ENCODE measurements at places on chromosomes 2 and 18. TPM values are rescaled to one million over a fixed set of nuclear protein-coding genes. Genes with fewer than 3 reads are reported as not detected.

GRCh38 chr2:43609290-43609918 is 13.6 kb upstream of the THADA start:
- peak; percentile 72 for ATAC-seq
- no peak overlapping the region for H3K4me3 ChIP-seq
- no peaks in the 10 kb centered on the region for H3K36me3 ChIP-seq
- H3K27ac ChIP-seq, result no peak overlapping the region

DNA sequence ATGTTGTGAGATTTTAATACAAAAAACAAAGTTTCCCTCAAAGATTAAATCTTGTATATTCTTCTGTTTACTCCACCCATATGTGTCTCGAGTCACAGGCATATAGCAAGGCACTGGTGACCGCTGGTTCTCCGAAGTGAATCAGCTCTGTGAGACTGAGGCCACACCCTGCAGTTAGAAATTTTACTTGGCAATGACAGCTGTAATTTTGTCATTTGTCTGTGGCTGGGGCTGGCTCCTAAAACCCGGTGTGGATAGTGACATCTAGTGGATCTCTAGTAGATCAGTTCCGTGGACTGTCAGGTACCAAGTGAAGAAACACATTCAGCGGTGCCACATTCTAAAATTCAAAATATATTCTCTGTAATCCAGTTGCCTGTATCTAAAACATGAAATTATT is 278.0 kb downstream of the NEDD4L start:
- peaks cover 2% of the 10 kb centered on the region for H3K27me3 ChIP-seq
- H3K4me1 ChIP-seq, result peaks cover 4% of the 10 kb centered on the region
- no peak overlapping the region for H3K4me3 ChIP-seq
- H3K27ac ChIP-seq, result no peak overlapping the region
- ATAC-seq, result peak; percentile 97

- no peak overlapping the region for H3K27ac ChIP-seq
- no peaks in the 10 kb centered on the region for H3K4me1 ChIP-seq
- ATAC-seq, result no peak
- no peak overlapping the region for H3K4me3 ChIP-seq
- H3K36me3 ChIP-seq, result no peaks in the 10 kb centered on the region
Observed at GRCh38 chr18:54241483-54241882, 17.0 kb upstream of the MBD2 start.

DNA sequence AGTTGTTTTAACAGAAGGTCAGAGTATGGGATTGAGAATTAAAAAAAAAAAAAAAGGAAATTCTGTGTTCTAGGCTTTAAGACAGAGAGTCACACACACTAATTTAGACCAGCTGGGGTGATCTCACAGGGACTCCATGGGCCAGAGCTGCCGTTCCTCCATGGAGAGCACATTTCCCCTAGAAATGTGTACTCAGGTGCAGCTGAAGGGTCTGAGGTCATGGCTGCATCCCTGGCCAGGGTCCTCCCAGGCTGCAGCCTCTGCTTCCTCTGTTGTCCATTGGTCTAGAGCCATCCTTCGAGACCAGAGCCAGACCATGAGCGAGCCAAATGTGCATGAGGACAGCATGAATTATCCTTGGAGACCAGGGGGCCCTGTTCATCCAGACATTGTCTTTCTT is 190.1 kb upstream of the TNP1 start:
- no peaks in the 10 kb centered on the region for H3K36me3 ChIP-seq
- no peak overlapping the region for H3K27ac ChIP-seq
- H3K4me3 ChIP-seq, result no peak overlapping the region
- no peak for ATAC-seq
- peaks cover 34% of the 10 kb centered on the region for H3K27me3 ChIP-seq

GRCh38 chr18:68839701-68840100 is 41.8 kb downstream of the CCDC102B start:
- no peak overlapping the region for H3K27ac ChIP-seq
- H3K27me3 ChIP-seq, result no peaks in the 10 kb centered on the region
- no peaks in the 10 kb centered on the region for H3K4me1 ChIP-seq
- H3K4me3 ChIP-seq, result no peak overlapping the region
- no peak for ATAC-seq

DNA sequence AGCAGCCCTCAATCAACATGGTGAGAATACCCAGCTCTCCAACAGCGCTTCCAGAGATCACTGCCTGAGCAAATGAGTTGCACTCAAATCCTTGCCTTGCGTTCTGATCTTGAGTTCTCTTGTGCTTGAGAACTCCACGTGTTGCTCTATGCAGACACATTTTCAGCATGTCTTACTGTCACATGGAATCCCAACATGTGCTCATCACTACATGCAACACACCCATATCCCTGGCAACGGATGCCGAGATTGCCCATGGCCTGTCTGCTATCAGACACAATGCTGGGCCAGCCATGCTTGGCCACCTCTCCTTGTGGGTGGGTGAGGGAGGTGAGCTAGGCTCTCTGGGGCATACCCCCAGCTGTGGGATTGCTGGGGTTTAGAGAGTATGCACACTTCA is 91.9 kb upstream of the LDAH start:
- no peak overlapping the region for H3K4me3 ChIP-seq
- H3K27me3 ChIP-seq, result peaks cover 51% of the 10 kb centered on the region
- no peak for ATAC-seq
- no peaks in the 10 kb centered on the region for H3K4me1 ChIP-seq

- H3K27ac ChIP-seq, result no peak overlapping the region
- H3K4me1 ChIP-seq, result peaks cover 20% of the 10 kb centered on the region
- no peak overlapping the region for H3K4me3 ChIP-seq
- ATAC-seq, result no peak
- H3K36me3 ChIP-seq, result no peaks in the 10 kb centered on the region
- H3K27me3 ChIP-seq, result no peaks in the 10 kb centered on the region
Observed at GRCh38 chr18:74381621-74382295, 66.1 kb downstream of the C18orf63 start.

DNA sequence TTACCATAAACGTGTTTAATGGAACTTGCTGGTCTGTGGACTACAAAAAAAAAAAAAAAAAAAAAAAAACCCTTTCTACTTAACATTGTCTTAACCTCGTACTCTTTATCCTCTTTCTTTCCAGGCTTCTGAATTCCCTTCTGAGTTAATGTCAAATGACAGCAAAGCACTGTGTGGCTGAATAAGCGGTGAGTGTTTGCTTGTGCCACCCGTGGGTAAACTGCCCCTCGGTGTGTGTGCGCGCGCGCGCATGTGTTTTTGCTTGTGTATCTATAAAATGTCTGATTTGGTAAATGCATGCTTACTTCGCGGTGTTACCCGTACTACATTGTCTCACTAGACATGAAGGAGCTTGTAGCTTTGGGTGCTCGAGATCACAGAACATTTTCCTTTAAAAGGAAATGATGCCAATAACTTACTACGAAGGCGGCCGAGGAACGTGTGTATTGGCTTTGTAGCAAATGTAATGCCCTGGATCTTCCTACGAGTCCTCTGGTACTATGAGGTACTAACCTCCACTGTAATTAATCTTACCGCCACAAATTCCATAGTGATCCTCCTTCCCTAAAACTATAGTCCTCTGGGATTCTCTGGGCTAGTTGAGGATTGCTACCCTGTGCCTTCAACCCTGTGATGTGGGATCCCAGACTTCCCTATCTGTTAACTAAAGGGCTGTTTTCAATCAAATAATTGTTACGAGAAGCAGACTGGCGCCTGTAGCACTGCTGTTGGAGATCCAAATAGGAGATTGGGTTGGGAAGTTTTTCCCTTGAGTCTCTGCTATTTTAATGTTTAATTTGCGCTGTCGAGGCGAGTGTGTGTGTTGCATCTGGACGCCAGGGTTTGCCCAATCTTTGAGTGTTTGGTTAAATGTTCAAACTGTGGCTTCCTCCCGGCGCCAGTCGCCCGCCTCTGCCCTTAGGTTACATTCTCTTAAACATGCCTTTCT is 1.1 kb downstream of the ID2 start:
- ATAC-seq, result no peak
- H3K36me3 ChIP-seq, result peaks cover 52% of the 10 kb centered on the region
- H3K27ac ChIP-seq, result peak overlapping the region; percentile 96

GRCh38 chr2:179987916-179988315 is 19.2 kb downstream of the CWC22 start:
- H3K36me3 ChIP-seq, result peaks cover 98% of the 10 kb centered on the region
- no peak overlapping the region for H3K4me3 ChIP-seq
- H3K27ac ChIP-seq, result no peak overlapping the region
- no peak for ATAC-seq
- H3K27me3 ChIP-seq, result no peaks in the 10 kb centered on the region

DNA sequence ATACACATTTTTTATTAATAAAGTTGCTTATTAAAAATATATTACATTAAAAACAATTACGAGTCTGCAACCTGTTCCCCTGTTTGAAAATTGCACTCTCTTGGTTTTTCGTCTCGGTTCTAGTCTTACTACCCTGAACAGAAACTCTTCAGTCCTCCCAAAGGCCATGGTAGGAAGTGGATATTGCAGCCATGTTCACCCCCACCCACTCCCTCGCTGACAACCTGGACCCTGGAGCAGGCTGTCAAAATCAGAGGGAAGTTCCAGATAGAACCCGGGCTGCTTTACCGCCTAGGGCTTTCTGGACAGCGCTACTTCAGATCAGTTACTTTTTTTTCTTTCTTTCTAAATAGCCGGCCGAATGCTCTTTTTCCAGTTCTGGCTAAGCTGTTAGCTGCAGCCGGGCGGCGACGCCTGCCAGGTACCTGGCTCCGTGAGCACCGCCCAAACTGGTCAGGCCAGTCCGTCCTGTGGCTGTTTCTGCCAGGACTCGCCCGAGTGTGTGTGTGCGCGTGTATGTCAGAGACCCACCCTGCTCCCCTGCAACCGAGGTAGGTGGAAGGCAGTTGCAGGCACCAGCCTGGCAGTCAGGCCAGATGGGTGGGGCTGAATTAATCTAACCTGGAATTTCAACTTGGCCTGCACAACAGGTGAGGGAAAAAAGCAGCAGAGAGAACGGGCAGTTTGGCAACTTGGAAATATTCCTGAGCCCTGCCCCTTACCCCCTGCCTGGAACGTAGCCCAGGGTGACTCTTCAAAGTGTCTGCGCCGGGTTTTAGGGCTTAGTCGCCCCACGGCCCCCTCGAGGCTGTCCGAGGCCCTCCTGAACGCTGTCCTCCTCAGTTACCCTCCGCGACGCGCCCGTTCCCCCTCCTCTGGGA is 1.1 kb upstream of the TET3 start:
- peak overlapping the region; percentile 71 for H3K4me3 ChIP-seq
- peaks cover 38% of the 10 kb centered on the region for H3K36me3 ChIP-seq
- H3K4me1 ChIP-seq, result peaks cover 48% of the 10 kb centered on the region
- no peak for ATAC-seq

GRCh38 chr2:6835467-6835866 is 30.2 kb downstream of the CMPK2 start:
- H3K4me3 ChIP-seq, result no peak overlapping the region
- H3K36me3 ChIP-seq, result no peaks in the 10 kb centered on the region
- peak; percentile 87 for ATAC-seq
- no peaks in the 10 kb centered on the region for H3K4me1 ChIP-seq

- no peak for ATAC-seq
- no peaks in the 10 kb centered on the region for H3K4me1 ChIP-seq
- no peak overlapping the region for H3K4me3 ChIP-seq
- no peak overlapping the region for H3K27ac ChIP-seq
- no peaks in the 10 kb centered on the region for H3K36me3 ChIP-seq
- peaks cover 17% of the 10 kb centered on the region for H3K27me3 ChIP-seq
Observed at GRCh38 chr18:45133276-45133675, 452.6 kb downstream of the SETBP1 start.

Gene SERPINB4
- total RNA-seq, result not detected

Gene COL4A4
- total RNA-seq, result 0.26 TPM

Gene DLX1
- total RNA-seq, result not detected

Gene CRYGD
- total RNA-seq, result not detected

Gene RAX
- not detected for total RNA-seq

Gene SPC25
- total RNA-seq, result 32.8 TPM

Gene ZNF638
- total RNA-seq, result 173 TPM

Gene TNS1
- total RNA-seq, result 4.4 TPM
